Mesangial cell (primary cell): ENCODE measurements at places on chromosomes 2 and 18. TPM values are rescaled to one million over a fixed set of nuclear protein-coding genes. Genes with fewer than 3 reads are reported as not detected.

MRPL30 gene
- total RNA-seq = 26.7 and 27.2 TPM in 2 replicates

MRPS9 gene
- total RNA-seq = 16.7 and 21.3 TPM in 2 replicates

LOXHD1 gene
- total RNA-seq = not detected in 2 replicates

DHX57 gene
- 11.1 and 12.7 TPM in 2 replicates for total RNA-seq

HTR2B gene
- total RNA-seq = 0.33 and 2.0 TPM in 2 replicates

SLC9A4 gene
- total RNA-seq = 0.13 TPM in 1 of 2 replicates, not detected in the other

KIAA2012 gene
- total RNA-seq = under 0.01 TPM in 1 of 2 replicates, not detected in the other

DSC2 gene
- total RNA-seq = 10.4 TPM in 2 replicates

TMEM182 gene
- 1.8 and 3.2 TPM in 2 replicates for total RNA-seq

SLC23A3 gene
- under 0.01 and 0.25 TPM in 2 replicates for total RNA-seq

KIF5C gene
- total RNA-seq = 0.13 and 0.33 TPM in 2 replicates

RTP5 gene
- total RNA-seq = not detected in 2 replicates

SULT1C4 gene
- 24.3 and 90.4 TPM in 2 replicates for total RNA-seq

FSHR gene
- not detected in 2 replicates for total RNA-seq

APOB gene
- under 0.01 TPM in 1 of 2 replicates, not detected in the other for total RNA-seq

IL36B gene
- total RNA-seq = not detected in 2 replicates

AGXT gene
- total RNA-seq = not detected in 2 replicates

CNDP1 gene
- total RNA-seq = not detected in 2 replicates

PPP1R1C gene
- 1.3 TPM in 1 of 2 replicates, not detected in the other for total RNA-seq

TUBA4B gene
- not detected in 2 replicates for total RNA-seq
